ENCODE measurements at places on chromosomes 3 and 15. TPM values are rescaled to one million over a fixed set of nuclear protein-coding genes. Genes with fewer than 3 reads are reported as not detected.

ROBO2 gene
- 236 TPM for total RNA-seq

GRCh38 chr3:16498130-16498890, 15.2 kb downstream of the RFTN1 start:
- DNase-seq: no peak

DNA sequence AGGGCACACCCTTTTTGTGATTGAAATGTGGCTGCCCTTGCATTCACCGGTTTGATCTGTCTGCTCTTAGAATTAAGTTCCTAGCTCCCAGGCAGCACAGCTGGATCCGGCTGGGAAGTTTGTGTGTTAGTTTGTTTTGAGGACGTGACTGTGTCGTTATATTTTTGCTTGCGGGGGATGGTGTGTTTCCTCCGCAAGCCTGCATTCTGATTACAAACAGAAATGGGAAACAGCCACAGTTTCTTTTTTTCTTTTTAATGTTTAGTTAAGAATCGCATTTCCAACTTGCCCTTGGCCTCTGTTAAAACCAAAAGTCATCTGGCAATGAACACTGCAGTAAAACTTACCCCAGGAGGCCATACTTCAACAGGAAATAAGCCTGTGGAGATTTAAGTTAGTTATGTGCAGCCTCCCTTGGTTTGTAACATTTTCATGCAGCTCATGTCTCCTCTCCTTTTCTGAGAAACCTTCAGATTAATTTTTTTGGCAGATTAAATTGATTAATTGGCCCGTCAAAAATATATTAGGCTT, 888 bp downstream of the TMOD3 start:
- DNase-seq: no peak

DNA sequence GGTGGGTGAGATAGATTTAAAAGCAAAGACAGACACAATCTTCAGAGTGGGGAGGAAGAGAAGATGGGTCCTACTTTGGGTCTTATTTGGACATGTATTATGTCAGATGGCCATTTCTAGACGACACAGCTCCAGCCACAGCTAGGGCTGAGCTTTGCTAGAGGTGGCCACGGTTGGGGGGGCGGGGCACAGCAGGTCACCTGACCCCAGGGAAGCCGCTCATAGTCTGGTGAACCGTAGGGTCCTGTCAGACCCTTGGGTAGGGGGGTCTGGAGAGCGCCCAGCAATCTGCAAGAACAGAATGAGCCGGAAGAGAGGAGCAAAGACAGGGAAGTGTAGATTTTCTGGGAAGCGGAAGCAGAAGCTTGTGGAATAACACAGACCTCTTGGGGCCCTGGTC, 6.6 kb downstream of the EPB42 start:
- DNase-seq: no peak

- DNase-seq: no peak
Measured at GRCh38 chr3:43004282-43004681, 25.2 kb downstream of the GASK1A start.

DNA sequence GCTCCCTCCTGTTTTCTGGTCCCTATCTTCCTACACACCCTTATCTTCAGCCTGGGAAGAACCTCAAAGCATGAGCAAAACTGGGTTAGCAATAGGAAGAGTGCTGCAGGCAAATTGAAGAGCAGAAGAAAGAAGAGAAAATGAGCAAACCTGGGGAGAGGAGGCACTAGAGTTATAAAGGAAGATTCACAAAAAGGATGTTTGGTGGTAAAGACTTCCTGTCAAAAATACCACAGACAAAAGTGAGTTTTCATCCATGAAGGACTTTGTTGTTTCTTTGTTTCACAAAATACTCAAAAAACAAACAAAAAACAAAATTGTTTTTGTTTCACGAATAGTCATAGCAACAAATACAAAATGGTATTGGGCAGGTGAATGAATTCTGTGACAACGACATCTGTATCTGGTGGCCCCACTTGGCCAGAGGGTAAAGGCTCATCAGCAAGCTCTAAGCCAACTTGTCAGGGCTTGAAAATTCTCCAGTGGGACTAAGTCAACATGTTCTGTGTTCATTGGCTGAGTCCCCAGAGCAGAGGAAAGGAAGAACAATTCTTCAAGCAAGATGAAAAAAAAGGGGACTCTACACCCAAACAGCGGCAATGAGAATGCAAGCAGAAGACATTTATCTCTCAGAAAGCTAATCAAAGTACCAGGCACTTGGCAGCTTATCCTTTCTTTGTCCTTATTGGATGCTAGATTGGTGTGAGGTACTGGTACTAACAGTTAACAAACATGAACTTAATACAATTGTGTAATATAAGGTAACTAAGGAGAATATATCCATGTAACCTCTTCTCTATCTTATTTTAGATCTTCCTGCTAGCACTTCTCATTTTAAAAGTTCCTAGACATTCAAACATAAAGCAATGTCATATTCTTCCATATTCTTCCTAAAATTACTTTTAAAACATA, 9.7 kb downstream of the ATP8B4 start:
- no peak for DNase-seq

POPDC2 gene
- 1.7 TPM for total RNA-seq

DNA sequence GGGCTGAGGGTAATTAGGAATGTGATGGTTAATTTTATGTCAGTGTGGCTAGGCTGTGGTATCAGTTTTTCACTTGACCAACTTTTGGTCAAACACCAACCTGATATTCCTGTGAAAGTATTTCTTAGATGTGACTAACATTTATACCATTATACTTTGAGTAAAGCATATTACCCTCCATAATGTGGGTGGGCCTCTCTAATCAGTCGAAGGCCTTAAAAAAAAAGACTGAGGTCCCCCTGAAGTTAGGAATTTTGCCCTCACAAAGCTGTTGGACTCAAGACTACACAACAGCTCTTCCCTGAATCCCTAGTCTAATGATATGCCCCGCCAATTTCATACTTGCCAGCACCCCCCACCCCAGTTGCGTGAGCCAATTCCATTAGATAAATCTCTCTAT, 12.5 kb downstream of the SLMAP start:
- DNase-seq: no peak

CHRD gene
- 10.3 TPM for total RNA-seq

CYP11A1 gene
- total RNA-seq: 0.54 TPM

GRCh38 chr3:152377184-152377570, 108.4 kb downstream of the MBNL1 start:
- DNase-seq: no peak

DNA sequence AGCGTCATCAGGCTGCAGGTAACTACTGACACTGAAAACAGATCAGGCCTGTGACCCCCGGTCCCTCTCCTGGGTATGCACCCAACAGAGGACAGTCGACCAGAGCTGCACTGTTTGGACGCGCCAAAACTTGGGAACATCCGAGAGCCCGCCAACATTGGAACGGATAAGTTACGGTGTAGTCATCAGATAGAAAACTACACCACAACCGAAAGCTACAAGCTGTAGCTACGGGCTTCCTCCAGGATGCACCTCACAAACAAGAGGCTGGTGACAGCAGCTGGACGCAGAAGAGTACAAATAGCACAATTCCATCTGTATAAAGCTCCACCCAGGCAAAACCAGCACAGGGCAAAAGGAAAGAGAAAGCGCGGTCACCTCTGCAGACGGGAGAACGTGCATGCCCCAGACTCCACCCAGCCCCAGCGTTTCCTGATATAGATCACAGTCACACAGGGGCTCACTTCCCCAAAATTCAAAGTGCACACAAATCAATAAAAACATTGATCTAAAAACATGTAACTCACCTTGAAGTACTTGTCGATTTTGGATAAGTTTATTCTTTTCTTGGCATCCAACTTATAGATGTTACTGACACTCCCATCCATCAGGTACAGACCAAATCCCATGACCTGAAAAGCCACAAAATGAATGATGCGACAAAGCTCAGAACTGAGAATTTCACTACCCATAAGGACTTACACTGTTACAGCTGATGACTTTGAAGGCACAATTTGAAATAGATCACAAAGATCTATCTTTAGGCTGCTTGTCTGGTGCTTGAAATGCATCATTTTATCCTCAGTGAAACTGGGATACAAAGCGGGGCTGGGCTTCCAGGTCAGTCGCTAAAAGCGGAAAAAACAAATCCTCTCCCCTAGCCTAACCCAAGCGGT, 43.3 kb downstream of the CYFIP1 start:
- no peak for DNase-seq

DNA sequence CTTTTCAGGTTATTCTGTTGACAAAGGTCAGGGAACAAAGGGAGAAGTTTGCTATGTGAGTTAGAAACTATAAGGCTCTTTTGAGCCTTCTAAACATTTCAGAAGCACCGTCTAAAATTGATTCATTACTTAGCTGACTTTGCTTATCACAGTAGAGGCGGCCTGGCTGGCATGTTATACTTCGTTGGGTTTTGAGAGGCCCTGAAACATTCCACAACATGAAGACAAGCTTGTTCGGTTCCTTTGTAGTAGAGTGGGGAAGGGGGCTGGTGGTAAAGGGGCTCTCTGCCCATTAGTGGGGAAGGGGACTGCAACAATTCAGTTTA, 23.6 kb downstream of the ZBTB38 start:
- DNase-seq: no peak

PXYLP1 gene
- 47.0 TPM for total RNA-seq

ZBTB47 gene
- 13.0 TPM for total RNA-seq

C3orf49 gene
- not detected for total RNA-seq

ZBED2 gene
- total RNA-seq: not detected

Data from cerebellum (tissue), 4 donors.